Immature natural killer cell (primary cell): ENCODE measurements at places on chromosomes 5 and 9.

DNA sequence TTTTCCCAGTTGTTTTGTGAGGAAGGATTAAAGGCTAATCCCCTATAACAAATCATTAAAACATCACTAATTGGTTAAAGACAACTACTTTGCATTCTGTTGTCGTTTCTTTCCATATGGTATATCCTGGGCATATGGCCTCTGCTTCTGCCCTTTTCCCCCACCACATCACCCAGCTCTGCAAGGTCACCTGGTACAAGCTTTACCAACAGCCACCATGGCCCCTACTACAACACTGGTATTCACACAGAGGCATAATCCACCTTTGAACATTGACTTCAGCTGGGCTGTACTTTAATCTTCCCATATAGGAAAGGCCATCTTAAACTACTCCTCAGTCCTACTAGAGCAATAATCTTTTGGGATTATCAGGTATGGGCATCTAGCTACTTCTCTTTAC is 866.1 kb downstream of the TLE4 start:
- DNase-seq, result no peak

- DNase-seq, result no peak
These were observed 60.1 kb downstream of the MAT2B start for GRCh38 chr5:163565492-163565891.

DNA sequence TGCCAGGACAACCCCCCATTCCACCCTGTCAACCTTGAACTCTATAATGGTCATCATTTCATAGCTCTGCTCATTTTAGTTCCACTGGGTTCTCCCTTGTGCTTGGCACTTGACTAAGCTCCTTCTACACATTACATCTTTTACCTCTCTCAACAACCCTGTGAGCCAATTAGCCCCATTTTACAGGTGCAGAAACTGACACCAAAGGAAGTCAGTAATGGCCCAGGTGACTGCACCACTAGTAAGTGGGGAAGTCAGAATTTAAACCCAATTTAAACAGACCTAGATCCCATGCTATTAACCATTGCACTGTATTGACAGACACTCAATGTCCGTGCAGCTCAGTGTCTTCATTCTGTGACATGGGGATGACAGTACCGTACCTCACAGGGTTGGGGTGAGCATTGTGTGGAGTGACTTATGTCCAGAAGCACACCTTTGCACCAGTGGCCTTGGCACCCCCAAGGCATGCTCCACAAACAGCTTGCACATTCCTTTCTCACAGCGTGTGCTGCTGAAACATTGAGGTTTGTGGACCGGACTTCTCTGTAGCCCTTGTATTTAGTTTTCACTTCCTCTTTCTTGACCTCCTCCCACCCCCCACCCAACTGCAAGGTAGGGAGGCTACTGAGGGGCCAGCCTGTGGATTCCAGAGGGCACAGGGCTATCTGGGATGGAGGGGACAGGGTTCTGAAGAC is 23.1 kb downstream of the IRF1 start:
- no peak for DNase-seq

- no peak for DNase-seq
These were observed 715.5 kb downstream of the CETN3 start for GRCh38 chr5:89694026-89694550.

GRCh38 chr9:136324501-136325300 is 2.6 kb upstream of the GPSM1 start:
- DNase-seq, result no peak

GRCh38 chr9:135117281-135117680 is 29.8 kb downstream of the OLFM1 start:
- no peak for DNase-seq

GRCh38 chr5:140340605-140341121 is 5.7 kb downstream of the HBEGF start:
- no peak for DNase-seq

DNA sequence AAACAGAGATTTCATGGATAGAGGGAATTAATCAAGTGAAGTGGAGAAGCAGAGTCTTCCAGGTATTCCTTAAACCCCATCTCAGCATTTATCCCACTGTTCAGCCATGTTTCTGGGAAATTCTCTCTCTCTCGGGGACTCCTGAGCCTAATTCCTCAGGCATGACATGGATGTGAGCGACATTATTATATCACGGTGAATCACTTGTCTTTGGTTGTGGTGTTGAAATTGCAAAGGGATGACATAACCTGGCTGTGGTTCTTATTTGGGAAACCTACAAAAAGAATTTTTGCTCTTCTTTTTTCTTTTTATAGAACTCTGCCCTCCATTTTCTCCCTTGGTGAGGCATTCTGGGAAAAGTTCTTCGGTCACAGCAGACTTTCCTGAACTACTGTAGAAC is 457.9 kb upstream of the PTGER4 start:
- DNase-seq, result no peak

- DNase-seq, result no peak
These were observed 20.6 kb downstream of the TCERG1 start for GRCh38 chr5:146467760-146468159.

- no peak for DNase-seq
These were observed 94.4 kb downstream of the ARHGAP26 start for GRCh38 chr5:142864290-142865260.

DNA sequence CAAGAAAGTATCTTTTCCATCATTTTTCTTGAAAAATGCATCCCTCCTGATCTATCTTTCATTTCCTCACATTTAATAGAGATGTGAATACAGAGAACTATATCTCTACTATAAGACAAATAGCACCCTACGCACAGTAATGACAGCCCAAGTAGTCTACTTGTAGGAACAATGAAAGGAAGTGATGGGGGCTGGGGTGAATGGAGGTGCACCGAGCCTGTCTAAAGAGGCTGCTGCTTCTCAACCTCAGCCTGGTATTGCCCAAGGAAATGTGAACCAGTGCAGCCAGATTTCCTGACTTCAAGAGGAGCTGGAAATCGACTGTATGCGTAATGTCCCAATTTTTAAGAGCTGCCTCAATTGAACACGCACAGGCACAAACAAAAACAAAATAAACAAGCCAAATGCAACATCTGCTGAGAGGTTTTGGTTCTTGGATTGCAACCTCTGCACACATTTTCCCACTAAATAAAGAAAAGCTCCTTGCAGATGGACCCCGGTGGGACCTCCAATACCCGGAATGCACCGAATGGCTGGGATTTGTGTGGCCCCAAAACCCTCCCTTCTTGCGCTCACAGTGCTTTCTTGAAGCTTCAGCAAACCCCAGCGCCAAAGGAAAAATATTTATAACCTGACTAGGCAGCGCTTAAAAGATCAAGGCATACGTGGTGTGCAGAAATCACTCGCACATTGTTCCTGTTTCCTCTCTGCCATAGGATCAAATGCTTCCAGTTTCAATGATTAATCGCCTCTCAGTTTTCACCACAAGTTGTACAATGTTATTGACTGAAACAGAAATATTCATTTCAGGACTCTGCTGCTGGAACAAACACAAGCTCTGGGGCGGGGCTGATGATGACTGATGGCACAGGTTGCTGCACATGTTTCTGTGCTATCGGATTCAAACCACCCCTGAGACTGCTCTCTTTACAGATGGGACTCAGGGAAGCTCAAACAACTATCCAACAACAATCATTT is 68.3 kb downstream of the KCNIP1 start:
- DNase-seq, result no peak

DNA sequence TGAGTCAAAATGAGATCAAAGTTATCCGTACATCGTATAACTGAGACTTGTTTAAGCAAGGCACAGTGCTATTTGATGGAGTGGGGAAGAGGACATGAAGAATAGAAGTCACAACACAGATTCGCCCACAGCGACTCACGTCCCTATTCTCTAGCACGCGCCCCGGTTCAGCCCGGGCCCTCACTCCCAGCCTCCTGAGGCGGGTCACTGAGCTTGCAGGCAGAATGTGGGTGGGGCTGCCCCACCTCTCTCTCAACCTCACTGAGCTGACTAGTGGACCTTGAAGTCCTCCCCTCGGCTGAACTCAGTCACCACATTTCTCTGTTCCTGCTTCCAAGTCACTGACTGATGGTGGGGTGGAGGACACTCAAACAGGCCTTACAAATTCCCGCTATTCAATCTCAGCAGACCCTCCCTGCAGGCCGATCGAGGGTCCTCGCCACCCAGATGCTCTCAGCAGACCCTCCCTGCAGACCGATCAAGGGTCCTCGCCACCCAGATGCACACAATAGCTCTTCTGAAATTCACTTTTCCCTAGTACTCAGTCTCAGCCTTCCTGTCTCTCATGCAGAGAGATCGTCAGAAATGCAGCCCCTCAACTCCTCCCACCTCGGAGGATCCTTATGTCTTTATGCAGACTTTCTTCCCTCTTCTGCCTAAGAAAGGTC is 12.9 kb downstream of the GLDC start:
- no peak for DNase-seq

DNA sequence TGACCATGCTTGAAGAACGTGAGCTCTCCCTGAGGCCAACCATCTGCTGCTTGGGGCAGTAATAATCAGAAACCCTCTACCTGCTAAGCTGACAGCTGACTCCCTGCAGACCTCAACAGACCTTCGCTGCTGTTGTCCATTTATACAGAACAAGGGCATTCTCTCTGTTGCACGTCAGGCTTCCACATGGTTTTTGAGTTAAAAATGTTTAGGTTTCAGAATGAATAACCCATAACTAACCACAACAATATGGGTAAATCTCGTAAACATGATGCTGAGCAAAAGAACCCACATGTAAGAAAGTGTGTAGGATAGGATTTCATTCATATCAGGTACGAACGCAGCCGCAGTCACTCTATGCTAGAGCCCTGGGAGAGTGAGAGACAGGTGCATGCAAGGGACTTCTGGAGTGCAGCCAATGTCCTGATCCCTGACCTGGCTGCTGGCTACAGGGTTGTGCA is 348.5 kb downstream of the MED10 start:
- no peak for DNase-seq

GRCh38 chr5:139709582-139710318 is 61.6 kb downstream of the CXXC5 start:
- DNase-seq, result peak; percentile 64

- no peak for DNase-seq
These were observed 197.0 kb downstream of the SLF1 start for GRCh38 chr5:94815313-94816039.

- peak; percentile 19 for DNase-seq
These were observed 48.2 kb upstream of the RPL26L1 start for GRCh38 chr5:172910828-172911627.

DNA sequence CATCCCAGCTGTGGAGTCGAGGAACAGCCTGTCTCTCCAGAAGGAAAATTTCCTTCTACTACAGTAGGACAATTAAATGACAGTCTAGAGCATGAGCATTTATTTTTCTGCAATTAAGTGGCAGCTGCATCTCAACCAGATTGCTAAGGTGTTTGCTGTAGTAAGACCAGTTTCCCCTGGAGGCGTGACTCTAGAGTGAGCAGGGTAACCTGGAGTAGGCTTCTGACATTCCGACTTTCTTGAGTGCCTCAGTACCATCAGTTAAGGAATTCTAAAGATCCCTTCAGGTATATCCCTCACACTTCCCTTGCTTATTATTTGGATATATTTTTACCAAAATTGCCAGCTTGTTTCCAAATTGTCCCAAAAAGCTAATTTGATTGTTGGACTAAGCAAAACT is 59.2 kb upstream of the IRX2 start:
- no peak for DNase-seq

- DNase-seq, result no peak
These were observed 298.2 kb downstream of the MAN2A1 start for GRCh38 chr5:109987970-109988369.

DNA sequence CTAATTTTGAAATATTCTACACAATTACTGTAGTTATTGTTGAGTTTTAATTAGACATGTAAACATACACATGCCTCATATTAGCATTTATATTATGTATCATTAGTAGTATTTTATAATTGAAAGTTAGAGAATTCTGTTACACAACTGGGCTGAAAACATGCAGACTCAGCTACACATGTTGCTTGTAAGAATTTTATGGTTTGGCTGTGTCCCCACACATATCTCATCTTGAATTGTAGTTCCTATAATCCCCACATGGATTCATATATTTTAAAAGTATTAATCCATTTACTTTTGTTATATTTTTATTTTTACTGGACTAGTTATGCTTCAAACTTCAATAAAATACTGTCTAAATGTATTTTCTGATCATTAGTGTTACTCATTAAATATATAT is 2075.3 kb upstream of the C9orf72 start:
- DNase-seq, result no peak

- no peak for DNase-seq
These were observed 803.8 kb upstream of the ZNF608 start for GRCh38 chr5:125550274-125550673.

DNA sequence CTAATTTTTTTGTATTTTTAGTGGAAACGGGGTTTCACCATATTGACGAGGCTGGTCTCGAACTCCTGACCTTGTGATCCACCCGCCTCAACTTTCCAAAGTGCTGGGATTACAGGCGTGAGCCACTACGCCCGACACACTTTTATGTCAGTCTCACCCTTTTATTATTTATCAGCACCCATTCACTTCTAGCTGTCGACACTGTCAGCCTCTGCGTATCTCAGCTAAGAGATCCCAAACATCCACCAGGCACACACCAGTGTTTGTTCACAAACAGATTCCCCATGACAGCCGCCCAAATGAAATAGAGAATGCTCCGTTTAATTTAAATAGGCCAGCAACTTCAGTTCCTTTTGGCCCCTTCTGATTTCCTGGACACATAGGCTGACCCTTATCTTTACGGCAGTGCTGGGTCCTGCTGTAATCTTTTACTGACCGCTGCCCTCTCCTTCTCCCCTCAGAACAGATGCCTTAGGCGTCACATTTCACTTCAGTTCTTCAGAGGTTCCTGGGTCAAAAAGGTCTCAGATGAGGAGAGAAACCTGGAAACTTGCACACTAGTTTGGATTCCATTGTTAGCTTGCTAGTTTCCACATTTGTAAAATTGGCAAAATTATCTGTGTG is 43.1 kb upstream of the CKMT2 start:
- DNase-seq, result no peak

DNA sequence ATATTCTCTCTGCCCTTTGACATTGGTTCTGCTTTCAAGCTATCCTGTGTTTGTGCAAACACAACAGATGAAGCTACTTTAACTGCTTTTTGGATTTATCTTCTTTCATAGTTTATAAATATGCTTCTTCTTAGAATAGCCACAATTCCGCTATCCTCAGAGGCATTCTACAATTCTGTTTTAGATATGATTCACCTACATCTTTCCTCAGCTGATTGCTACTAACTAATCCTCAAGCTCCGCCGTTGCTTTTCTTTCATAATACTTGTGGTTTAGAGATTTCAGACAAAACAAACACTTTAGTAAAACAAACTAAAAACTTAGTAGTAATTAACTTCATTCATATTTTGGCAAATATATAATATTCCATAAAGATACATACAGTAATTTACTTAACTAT is 52.5 kb downstream of the ECPAS start:
- no peak for DNase-seq

DNA sequence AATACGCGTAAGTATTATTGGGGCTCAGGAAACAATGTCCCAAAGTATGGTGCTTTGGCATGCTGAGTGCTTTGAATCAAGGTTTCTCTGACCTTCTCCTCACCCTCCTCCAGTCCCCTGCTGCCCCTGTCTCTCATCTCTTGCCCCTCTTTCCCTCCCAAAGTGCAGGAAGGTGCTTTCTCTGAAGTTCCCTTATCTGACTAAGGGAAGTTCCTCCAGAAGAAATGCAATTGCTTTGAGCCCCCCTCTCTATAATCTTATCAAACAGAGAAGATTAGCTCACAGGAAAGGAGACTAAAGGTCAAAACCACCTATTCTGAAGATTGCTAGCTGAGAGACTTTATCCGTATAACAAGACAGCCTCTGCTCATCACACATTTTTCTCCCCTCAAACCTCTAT is 288.1 kb downstream of the ARL15 start:
- no peak for DNase-seq

GRCh38 chr9:137397675-137398423 is 25.1 kb downstream of the EXD3 start:
- no peak for DNase-seq
